ENCODE measurements at places on chromosomes 13 and 19.
A peak's percentile ranks its signal among the peaks of the same experiment; 100 is the strongest.

- DNase-seq, result no peak
Observed at GRCh38 chr19:20925481-20925880, 2.4 kb downstream of the ZNF85 start.

DNA sequence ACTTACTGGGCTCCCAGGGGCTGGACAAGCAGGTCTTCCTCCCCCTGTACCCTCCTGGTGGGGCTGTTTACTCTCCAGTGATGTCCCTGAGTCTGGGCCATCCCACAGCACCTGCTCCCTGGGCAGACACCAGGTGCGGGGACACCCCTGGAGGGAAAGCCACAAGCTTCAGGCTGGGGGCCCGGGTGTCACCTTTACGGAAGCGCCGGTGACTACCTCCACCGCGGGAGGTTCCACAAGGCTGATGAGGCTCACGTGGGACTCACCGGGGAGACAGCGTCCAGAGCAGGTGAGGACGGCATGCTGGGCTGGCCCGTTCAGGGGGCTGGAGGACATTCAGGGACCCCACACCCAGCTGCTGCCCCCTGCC is 24.9 kb downstream of the NFILZ start:
- DNase-seq, result peak; percentile 38

- no peak for DNase-seq
Observed at GRCh38 chr19:50959731-50960500, 7.1 kb upstream of the KLK5 start.

DNA sequence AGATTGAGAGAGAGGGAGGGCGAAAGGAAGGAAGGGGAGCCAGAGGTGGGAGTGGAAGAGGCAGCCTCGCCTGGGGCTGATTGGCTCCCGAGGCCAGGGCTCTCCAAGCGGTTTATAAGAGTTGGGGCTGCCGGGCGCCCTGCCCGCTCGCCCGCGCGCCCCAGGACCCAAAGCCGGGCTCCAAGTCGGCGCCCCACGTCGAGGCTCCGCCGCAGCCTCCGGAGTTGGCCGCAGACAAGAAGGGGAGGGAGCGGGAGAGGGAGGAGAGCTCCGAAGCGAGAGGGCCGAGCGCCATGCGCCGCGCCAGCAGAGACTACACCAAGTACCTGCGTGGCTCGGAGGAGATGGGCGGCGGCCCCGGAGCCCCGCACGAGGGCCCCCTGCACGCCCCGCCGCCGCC is at the start of gene TNFSF11:
Gene TNFSF11 (plus strand): TSS at position 142 of the 400 bp plus-strand sequence. CDS start 152 bp downstream, at position 294.
- DNase-seq, result no peak

- no peak for DNase-seq
Observed at GRCh38 chr19:43318796-43319314, 34.6 kb upstream of the CD177 start.

GRCh38 chr13:42836930-42837690 is 55.7 kb downstream of the FAM216B start:
- no peak for DNase-seq

Data from SHP77 treated with DMSO at 0.1 percent for 48 hours (cell line).